ENCODE measurements at places on chromosomes 2 and 18.

GRCh38 chr2:27914041-27914804, 23.7 kb downstream of the BABAM2 start:
- peaks cover 11% of the 10 kb centered on the region for H3K4me1 ChIP-seq
- no peaks in the 10 kb centered on the region for H3K36me3 ChIP-seq
- no peak overlapping the region for H3K4me3 ChIP-seq
- DNase-seq = no peak

DNA sequence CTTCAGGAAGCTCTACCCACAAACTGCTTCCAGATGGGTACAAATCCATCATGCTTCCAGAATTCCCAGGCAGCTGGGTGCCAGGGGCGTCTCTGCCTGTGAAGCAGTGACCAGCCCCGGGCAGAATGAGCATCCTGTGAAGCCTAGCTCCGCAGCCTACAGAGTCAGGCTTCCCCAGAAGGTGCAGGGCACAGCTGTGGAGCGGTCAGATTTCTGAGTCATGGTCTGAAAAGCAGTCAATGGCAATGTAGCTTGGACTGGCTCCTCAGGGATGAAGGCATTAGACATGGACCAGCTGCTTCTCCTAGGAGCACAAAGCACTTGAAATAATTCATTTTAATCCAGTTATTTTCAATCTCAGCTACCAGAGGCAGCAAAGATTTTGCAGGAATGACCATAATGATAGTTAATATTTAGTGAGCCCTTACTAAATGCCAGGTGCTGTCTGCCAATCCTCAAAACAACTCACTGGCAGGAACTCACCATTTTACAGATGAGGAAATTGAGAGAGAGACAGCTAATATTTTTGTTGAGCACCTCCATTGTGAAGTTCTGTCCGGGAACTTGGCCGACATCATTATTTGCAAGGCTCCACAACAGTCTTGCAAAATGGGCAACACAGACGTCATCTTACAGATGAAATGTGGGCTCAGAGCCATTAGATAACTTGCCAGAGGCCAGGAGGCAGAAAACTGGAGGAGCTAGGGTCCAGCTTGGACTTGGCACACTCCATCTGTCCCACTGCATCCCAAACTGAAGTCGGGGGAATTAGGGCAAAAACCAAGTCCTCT, 31.7 kb downstream of the ACMSD start:
- no peak overlapping the region for H3K4me3 ChIP-seq
- peaks cover 4% of the 10 kb centered on the region for H3K36me3 ChIP-seq
- no peaks in the 10 kb centered on the region for H3K27me3 ChIP-seq

DNA sequence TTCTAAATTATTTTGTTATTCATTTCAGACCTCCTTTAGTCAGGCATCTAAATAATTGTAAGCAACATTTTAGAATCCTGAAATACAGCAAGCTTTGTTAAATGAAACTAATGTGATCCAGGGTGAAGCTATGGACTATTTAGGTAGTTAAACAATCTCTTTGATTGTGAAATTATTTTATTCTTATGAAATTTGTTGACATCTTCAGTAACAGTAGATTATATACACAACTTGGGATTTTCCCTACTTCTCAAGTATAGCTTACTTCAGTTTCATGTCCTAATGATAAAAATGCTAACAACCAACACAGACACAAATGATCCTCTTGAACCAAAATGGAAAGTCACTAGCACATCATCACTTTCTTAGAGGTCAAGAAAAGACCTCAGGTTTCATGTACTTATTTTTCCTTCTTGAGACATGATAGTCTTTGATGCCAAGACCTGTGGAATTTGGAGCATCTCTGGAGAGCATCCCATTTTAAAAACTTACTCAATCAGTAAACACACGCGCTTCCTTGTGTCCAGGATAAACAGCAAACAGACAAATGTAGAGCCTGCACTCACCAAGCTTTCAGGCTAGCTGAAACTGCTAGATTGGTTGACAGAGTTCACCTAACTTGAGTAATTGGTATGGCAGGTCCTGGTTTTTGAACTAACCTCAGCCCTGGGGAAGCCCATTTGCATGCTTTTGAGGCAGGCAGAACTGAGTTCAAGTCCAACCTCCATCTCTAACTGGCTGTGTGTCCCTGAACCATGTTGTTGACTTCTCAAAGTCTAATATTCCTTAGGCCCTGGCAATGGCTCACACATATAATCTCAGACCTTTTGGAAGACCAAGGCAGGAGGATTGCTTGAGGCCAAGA, 47.8 kb downstream of the KCTD18 start:
- peaks cover 17% of the 10 kb centered on the region for H3K36me3 ChIP-seq
- H3K4me1 ChIP-seq = no peaks in the 10 kb centered on the region
- no peak overlapping the region for H3K27ac ChIP-seq
- H3K27me3 ChIP-seq = no peaks in the 10 kb centered on the region
- DNase-seq = no peak

- no peaks in the 10 kb centered on the region for H3K36me3 ChIP-seq
- no peaks in the 10 kb centered on the region for H3K27me3 ChIP-seq
- H3K27ac ChIP-seq = no peak overlapping the region
- H3K4me3 ChIP-seq = no peak overlapping the region
- H3K4me1 ChIP-seq = no peaks in the 10 kb centered on the region
- DNase-seq = no peak
Measured at GRCh38 chr2:16114070-16114469, 173.7 kb downstream of the MYCN start.

DNA sequence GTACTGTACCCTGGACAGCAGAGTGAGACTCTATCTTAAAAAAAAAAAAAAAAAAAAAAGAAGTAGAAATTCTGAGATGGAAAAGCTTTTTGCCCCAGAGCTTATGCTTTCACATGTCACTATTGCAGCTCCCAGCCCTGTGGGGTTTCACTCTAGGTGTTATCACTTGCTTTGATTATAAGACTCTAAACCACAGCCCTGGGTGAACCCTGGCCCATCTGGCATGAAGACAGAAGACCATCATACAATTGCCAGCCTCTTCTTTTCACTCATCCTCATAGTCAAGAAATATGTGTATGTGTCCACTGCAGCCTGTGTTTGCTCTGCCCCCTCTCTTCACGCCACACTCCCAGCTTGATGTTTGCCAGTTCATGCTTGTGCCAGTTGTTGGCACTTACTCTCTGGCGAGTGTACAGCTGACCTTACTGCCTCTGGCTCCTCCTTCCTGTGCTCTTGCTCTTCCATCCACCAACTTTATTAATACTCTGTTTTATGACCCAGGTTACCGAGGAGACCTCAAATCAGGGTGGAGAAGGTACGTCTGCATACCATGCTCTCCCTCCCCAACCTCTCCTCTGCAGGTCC, 136.7 kb upstream of the NCK2 start:
- no peak for DNase-seq
- H3K27me3 ChIP-seq = no peaks in the 10 kb centered on the region
- peaks cover 2% of the 10 kb centered on the region for H3K4me1 ChIP-seq
- H3K4me3 ChIP-seq = no peak overlapping the region

DNA sequence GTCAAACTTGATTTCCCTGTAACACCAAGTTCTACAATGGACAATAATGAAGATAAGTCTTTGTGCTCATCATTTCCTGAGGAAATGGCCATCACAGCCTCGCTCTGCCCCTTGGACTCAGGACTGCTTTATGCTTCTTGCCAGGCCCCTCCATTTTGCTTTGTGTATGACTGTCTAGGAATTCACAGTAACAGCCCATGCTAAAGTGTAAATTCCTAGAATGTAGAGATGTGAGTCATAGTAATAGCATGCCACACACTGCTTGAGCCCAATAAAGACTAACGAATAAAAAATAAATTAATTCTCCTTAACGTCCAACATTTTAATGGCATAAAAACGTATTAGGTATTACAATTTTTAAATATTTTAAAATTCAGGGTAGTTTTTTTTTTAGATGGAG, 226.5 kb downstream of the PID1 start:
- no peak overlapping the region for H3K4me3 ChIP-seq
- H3K27me3 ChIP-seq = no peaks in the 10 kb centered on the region
- H3K27ac ChIP-seq = no peak overlapping the region
- H3K4me1 ChIP-seq = no peaks in the 10 kb centered on the region

GRCh38 chr18:45774065-45774521, 50.1 kb downstream of the SLC14A1 start:
- no peak for DNase-seq
- H3K4me1 ChIP-seq = no peaks in the 10 kb centered on the region
- no peaks in the 10 kb centered on the region for H3K36me3 ChIP-seq
- H3K27me3 ChIP-seq = no peaks in the 10 kb centered on the region

DNA sequence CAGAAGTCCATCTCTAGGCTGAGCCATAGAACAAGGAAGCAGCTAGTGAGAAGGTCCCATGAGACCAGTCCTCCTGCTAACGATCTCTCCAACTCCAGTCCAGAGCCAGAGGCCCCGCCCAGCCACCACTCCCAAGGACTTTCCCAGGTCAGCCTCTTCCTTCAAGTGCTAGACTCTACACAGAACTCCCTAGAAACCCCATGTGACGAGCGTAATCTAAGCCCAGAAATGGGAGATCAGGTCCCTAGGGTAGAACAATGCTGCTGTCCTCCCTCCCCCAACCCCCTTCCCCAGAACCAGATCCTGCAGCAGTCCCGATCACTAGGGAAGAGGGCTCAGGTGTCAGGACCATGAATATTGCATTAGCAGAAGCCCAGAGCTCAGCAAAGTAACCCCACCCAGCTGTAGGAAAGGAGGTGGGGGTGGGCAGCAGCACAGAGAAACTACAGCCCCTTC, 6.9 kb downstream of the DCTN1 start:
- H3K4me1 ChIP-seq = no peaks in the 10 kb centered on the region
- no peak overlapping the region for H3K27ac ChIP-seq
- no peak overlapping the region for H3K4me3 ChIP-seq
- DNase-seq = no peak

DNA sequence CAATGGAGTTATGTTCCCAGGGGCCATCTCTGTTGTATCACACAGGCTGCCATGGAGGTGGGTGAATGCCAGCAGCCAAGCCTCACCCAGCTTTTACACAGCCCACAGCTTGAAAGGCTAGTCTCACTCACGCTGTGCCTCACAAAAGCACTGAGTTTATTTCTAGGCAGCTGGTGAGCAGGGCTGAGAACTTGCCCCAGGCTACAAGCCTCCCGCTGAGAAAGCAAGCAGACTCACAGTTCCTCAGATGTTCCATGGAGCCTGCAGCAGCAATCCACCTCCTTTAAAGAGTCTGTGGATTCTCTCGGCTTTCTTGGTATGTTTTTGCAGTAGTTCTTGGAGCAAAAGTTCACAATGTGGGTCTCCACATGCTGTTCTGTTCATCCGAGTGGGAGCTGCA, 40.9 kb upstream of the ALKAL2 start:
- no peak overlapping the region for H3K4me3 ChIP-seq
- no peaks in the 10 kb centered on the region for H3K27me3 ChIP-seq
- no peaks in the 10 kb centered on the region for H3K36me3 ChIP-seq
- H3K27ac ChIP-seq = no peak overlapping the region
- no peak for DNase-seq

GRCh38 chr18:35808796-35809195, 163.7 kb upstream of the RMP24 start:
- no peaks in the 10 kb centered on the region for H3K36me3 ChIP-seq
- H3K27me3 ChIP-seq = no peaks in the 10 kb centered on the region
- no peak overlapping the region for H3K4me3 ChIP-seq
- no peak overlapping the region for H3K27ac ChIP-seq
- no peaks in the 10 kb centered on the region for H3K4me1 ChIP-seq

GRCh38 chr2:108451976-108452375, 3.0 kb downstream of the GCC2 start:
- H3K27ac ChIP-seq = no peak overlapping the region
- peaks cover 15% of the 10 kb centered on the region for H3K4me1 ChIP-seq
- H3K4me3 ChIP-seq = no peak overlapping the region
- no peak for DNase-seq

GRCh38 chr18:48203961-48204666, 205.1 kb downstream of the ZBTB7C start:
- no peaks in the 10 kb centered on the region for H3K36me3 ChIP-seq
- DNase-seq = no peak
- H3K4me1 ChIP-seq = peaks cover 17% of the 10 kb centered on the region
- no peak overlapping the region for H3K4me3 ChIP-seq

- no peaks in the 10 kb centered on the region for H3K27me3 ChIP-seq
- H3K36me3 ChIP-seq = no peaks in the 10 kb centered on the region
- no peak for DNase-seq
- H3K27ac ChIP-seq = no peak overlapping the region
- H3K4me1 ChIP-seq = no peaks in the 10 kb centered on the region
Measured at GRCh38 chr2:226971770-226972169, 135.9 kb downstream of the RHBDD1 start.

- H3K4me3 ChIP-seq = no peak overlapping the region
- H3K4me1 ChIP-seq = peaks cover 10% of the 10 kb centered on the region
- H3K27ac ChIP-seq = no peak overlapping the region
- DNase-seq = no peak
- no peaks in the 10 kb centered on the region for H3K36me3 ChIP-seq
Measured at GRCh38 chr2:26058390-26058789, 24.5 kb downstream of the RAB10 start.

DNA sequence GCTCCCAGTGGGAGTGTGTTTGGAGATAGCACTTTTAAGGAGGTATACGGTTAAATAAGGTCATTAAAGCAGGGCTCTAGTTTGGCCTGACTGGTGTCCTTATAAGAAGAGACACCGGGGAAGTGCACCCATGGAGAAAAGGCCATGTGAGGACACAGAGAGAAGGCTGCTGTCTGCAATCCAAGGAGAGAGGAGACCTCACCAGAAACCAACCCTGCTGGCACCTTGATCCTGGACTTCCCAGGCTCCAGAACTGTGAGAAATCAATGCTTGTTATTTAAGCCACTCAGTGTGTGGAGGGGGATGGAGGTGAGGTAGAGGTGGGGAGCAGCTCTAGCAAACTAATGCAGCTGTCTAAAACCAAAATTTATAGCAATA, 62.0 kb downstream of the RPL31 start:
- H3K27me3 ChIP-seq = no peaks in the 10 kb centered on the region
- no peak overlapping the region for H3K27ac ChIP-seq
- H3K36me3 ChIP-seq = no peaks in the 10 kb centered on the region
- peaks cover 6% of the 10 kb centered on the region for H3K4me1 ChIP-seq

GRCh38 chr2:38765149-38765548, 12.9 kb upstream of the GEMIN6 start:
- H3K36me3 ChIP-seq = no peaks in the 10 kb centered on the region
- peaks cover 2% of the 10 kb centered on the region for H3K4me1 ChIP-seq
- H3K27me3 ChIP-seq = no peaks in the 10 kb centered on the region
- no peak for DNase-seq

DNA sequence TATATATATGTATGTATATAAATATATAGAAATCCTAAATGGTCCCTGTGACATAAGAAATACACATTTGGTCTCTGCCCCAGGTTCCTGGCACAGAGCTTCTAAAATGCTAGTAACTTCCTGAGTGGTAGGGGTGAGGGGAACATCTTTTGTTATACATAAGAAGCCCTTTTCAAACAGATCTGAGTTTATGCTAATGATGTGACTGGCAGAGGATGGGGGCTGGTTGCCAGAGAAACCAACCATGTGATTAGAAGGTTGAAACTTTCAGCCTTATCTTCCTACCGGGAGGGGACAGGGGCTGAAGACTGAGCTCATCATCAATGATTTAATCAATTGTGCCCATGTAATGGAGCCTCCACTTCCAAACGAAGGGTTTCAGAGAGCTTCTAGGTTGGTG, 16.3 kb downstream of the MFSD2B start:
- H3K4me1 ChIP-seq = no peaks in the 10 kb centered on the region
- H3K27me3 ChIP-seq = no peaks in the 10 kb centered on the region
- no peak for DNase-seq

Data from liver (tissue), 10 donors.